NCI-H1048 (cell line): ENCODE measurements at places on chromosomes 16 and 17.

- no peak for DNase-seq
Observed at GRCh38 chr16:19810817-19811731, 73.6 kb downstream of the GPRC5B start.

DNA sequence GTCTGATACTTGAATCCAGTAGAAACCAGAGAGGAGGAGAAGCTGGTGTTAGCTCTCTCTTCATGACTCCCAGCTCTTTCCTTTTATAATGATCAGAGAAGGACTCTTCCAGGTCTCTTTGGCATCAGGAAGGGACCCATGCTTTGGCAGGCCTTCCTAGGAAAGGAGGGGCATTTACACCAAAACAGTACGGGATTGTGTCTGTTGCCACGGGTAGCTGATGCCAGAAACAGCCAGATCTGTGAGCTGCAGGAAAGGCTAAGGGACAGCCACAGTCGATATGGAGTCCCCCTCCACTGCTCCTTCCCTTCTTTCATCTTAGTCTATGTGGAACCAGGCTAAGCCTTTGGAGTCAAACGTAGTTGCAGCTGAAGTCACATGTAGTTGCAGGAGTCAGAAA, 9.3 kb downstream of the CEP295NL start:
- DNase-seq, result no peak

DNA sequence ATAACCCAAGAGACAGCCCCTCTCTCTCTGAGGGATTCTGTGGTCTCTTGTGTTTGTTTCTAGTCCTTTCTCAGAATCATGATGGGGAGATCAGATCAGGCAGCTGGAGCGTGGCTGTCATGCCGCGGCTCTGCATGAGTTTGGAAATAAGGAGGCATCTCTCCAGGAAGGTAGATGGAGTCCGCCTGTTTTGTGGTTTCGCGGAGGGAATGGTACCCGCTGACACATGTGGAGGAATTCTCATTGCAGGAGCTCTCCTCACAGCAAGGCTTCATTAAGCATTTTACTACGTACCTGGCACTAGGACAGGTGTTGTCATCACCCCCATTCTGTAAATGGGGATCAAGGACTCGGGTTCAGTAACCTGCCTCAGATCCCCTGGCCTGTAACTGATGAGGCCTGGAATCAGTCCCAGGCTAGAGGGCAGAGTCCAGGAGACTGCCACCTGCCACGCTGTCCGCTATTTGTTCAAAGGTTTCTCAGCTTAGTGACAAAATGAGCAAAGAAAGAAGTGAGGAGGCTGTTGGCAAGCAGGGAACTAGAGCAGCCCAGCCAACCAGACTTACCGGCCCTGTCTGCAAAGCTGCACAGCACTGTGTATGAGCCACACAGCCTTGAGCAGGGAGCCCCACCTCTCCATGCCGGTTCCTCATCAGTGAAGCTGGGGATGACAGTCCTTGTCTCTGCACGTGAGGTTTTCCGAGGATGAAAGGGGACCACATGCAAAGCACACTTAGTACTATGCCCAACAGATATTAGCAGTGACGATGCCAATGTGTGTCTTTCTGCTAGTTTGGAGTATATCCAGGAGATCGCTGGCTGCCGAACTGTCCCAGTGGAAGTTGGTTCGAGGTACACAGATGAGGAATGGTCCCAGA, 11.0 kb downstream of the KDM8 start:
- DNase-seq, result no peak

GRCh38 chr16:25124503-25124902, 13.0 kb downstream of the LCMT1 start:
- DNase-seq, result no peak

GRCh38 chr16:69109486-69110270, 4.2 kb downstream of the HAS3 start:
- DNase-seq, result no peak

DNA sequence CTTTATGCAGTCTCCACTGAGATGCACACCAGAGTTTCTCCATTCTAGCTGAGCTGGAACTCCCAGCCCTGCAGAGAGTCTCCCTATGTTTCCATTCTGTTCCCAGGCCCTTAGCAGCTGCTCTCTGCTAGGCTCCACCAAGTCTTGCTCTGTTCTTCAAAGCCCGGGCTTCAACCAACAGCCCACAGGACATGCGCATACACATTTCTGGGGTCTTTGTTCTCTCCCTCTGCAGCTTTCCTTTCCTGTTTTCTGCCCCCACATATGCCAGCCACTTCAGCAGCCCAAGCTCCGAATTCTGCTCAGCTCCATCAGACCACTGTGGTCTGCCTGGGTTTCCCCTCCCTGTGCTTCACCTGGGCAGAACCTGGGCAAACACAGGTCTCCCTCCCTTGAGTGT, 205.9 kb downstream of the CBLN1 start:
- no peak for DNase-seq

- DNase-seq, result no peak
Observed at GRCh38 chr16:79269211-79269863, 331.2 kb downstream of the MAF start.

DNA sequence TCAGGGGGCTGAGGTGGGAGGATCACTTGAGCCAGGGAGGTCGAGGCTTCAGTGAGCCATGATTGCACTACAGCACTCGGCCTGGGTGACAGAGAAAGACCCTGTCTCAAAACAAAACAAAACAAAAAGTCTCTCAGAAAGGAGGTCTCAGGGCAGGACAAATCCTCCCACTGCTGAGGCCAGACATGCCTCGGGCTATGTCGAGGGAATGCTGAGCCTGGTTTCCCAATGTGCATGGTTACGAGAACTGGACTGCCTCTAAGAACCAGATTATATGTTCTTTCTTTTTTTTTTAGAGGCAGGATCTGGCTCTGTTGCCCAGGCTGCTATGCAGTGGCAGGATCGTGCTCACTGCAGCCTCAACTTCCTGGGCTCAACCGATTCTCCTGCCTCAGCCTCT, 27.6 kb downstream of the TRAP1 start:
- DNase-seq, result no peak

DNA sequence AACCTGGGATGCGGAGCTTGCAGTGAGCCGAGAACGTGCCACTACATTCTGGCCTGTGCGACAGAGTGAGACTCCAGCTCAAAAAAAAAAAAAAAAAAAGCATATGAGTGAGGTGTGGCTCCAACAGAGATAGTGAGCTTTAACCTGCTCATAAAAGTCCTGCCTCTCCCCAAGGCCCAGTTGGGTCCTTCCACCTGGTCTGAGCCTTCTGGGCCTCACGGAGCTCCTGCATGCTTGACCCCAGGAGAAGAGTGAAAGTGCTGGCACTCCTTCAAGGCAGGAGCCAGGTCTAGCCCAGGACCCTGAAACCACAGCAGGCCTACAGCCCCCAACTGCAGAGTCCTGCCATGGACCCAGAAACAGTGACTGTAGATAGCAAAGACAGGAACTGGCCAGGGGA, 17.7 kb downstream of the HSD11B2 start:
- DNase-seq, result no peak

DNA sequence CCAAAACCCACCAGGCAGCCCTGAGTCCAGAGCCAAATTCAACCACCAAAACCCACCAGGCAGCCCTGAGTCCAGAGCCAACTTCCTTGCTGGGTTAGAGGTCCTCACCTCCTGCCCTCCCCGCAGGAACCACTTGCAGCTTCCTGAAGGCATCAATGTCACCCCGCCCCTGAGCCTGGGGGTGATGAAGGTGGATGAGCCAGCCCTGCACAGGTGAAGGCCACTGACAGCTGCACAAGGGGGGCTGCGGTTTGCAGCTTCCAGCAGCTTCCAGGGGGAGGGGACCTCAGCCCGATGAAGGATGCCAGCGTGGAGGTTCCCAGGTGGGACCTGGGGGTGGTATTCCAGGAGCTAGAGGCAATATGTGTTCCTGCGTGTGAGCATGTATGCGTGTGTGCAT, 7.6 kb upstream of the CSNK1D start:
- DNase-seq, result no peak

GRCh38 chr16:466651-467050, 41.2 kb downstream of the RAB11FIP3 start:
- DNase-seq, result no peak

GRCh38 chr16:23222929-23223328, 40.4 kb downstream of the SCNN1G start:
- DNase-seq, result no peak

- no peak for DNase-seq
Observed at GRCh38 chr16:18048853-18049546, 287.5 kb downstream of the NPIPA8 start.

DNA sequence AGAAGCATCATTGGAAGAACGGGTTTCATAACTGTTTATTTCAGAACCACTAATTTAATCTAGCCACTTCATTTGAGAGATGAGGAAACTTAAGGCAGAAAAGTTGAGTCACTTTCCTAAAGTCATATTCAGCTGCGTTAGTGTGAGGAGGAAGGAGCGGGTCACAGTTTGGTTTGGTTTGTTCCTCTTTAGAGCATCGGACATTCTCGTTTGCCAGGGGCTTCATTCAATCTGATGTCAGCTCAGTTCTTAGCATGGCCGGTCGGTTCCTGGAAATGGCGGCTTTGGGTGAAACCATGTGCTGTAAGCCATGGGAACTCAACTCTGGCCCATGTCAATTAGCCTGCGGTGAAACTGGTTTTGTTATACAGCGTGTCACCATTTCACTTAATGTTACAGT, 186.5 kb downstream of the LGALS9B start:
- DNase-seq, result no peak

- DNase-seq, result no peak
Observed at GRCh38 chr17:69898601-69899000, 176.4 kb upstream of the KCNJ16 start.

DNA sequence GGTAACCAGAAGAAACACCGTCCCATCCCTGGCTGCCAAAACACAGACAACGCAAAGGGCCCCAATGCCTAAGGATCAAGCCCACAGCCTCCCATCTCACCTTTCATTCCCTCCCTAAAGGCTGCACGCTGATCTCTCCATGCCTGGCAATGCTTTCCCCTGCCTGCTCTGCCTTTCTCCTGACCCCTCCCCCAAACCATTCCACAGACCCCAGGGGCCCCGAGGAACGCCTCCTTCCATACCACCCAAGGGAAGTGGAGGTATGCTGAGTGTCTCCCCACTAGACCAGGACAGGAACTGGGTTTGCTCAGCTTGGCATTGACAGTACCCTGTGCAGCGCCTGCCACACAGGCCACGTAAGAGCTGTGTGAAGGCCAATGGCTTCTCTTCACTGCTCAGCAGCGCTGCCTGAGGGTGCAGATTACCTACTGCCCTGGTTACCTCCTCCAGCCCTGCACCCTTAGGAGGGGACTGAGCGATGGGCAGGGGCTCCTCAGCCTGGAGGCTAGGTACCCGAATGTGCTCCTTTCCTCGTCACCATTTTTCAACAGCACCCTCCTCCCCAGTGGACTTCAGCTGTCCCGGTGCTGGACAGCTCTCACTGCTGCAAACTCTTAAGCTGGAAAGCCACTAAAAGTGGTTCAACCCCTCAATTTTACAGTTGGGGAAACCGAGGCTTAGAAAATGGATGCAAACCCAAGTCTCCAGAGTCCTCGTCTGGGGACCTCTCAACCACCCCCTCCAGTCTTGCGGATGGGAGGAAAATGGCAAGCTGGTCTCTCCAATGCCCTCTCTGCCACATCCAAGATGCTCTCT, 45.0 kb downstream of the SRCIN1 start:
- DNase-seq, result no peak

- DNase-seq, result no peak
Observed at GRCh38 chr16:85491058-85491771, 121.9 kb upstream of the GSE1 start.

DNA sequence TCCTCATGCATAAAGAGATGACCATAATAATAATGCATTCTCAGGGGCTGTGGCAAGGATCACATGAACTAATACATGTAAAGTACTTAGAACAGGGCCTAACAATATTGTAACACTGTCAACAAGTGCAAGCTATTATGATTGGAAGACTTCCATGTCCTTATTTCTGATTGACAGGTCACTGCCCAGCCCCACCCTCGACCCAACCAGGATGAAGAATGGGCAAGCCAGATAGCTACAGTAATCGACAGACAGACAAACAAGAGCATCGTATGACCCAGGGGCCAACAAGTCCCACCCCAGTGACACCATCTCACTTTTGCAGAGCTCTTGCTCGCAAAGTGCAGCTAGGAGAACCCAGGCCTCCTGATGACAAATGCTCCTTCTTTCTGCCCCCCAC, 14.6 kb upstream of the MMP2 start:
- no peak for DNase-seq

- DNase-seq, result no peak
Observed at GRCh38 chr16:674968-675883, at the start of gene RHBDL1. Gene RHBDL1 (plus strand): TSS chr16:675671. CDS start chr16:675791, 120 bp downstream.

DNA sequence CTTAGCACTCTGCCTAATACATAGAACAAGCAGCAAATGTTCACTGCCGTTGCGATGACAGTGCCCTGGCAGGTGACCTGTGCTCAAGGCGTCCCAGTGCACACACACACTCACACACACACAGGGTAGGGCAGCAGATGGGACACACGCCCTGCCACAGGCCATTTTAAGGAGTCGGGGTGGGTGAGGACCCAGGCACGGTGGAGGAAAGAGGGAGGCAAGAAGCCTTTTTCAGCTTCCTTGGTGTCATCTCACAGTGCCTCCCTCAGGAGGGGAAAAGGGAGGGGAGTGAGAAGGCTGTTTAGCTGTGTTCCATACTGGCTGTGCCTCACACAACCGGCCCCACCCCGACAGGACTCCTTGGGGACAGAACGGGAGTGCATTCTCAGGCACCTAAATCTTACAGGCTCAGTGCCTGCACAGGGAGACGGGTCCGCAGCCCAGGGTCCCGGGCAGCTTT, 1.5 kb downstream of the PITPNM3 start:
- DNase-seq, result no peak

DNA sequence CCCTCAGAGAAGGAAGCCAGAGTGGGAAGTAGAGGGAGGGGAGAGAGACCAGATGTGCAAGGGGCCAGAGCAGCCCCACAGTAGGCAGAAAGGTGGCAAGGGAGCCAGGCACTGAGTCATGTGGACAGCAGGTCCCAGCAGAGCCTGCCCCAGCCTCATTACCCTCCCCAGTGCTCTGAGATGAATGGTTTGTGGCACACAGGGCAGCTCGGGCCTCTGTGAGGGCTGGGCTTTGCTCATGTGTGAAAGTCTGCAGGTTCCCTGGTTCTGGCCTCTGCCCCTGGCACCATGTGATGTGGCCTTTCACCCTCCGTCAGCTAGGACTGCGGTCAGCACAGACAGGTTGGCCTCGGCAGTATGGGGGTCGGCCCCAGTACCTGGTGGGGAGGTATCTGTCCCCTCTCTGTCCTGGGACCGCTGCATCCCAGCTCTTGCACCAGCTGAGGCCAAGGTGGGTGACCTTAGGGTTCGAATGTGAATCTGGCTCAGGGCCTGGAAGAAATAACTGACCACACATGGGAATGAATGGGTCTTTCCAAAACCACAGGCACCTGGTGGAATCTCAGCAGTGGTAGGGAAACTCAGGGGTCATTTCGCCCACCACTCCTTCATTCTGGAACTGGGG, 8.9 kb downstream of the LRRC75A start:
- DNase-seq, result no peak

GRCh38 chr17:43901861-43902589, 5.3 kb downstream of the MPP2 start:
- no peak for DNase-seq

- no peak for DNase-seq
Observed at GRCh38 chr17:72297326-72298115, 176.7 kb downstream of the SOX9 start.
